ENCODE measurements at places on chromosomes 11 and 22.
A peak's percentile ranks its signal among the peaks of the same experiment; 100 is the strongest.

GRCh38 chr11:43735961-43736360 lies 55.4 kb downstream of the HSD17B12 start:
- no peak for DNase-seq

DNA sequence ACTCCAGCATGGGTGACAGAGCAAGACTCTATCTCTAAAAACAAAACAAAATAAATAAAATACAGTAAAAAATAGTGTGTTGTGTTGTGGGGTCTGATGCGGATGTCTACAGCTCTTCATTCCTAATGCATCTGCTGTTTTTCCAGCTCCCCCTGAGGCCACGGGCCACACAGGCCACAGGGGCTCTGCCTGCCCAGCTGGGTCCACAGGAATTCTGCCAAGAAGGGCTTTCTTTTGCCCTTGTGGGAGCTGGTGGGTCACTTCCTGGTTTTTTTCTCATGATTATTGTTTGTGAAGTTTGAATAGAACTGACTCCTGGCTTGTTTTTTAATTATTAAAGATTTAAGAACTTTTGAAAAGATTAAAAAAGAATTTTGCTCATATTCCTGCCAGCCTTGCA lies 67.4 kb upstream of the CLDN5 start:
- DNase-seq, result no peak

- DNase-seq, result no peak
These were observed 4.5 kb downstream of the OR10G7 start for GRCh38 chr11:124036666-124037065.

DNA sequence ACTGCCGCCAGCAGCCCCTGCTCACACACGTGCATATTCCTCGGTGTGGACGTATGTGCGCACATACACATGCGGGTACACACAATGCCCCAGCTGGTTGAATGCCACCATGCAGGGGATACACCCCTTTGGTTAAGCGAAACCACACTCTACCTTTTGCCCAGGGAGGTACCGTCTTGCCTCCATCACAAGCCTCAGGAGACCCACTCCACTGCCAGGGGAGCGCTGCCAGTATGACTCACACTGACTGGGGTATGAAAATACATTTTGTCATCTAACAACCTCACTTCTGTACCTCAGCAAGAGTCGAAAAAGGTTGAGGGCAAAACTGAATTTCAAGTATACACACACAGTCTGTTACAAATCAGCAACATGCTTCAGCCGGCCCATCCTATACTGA lies 39.4 kb downstream of the TMEM45B start:
- DNase-seq, result no peak

DNA sequence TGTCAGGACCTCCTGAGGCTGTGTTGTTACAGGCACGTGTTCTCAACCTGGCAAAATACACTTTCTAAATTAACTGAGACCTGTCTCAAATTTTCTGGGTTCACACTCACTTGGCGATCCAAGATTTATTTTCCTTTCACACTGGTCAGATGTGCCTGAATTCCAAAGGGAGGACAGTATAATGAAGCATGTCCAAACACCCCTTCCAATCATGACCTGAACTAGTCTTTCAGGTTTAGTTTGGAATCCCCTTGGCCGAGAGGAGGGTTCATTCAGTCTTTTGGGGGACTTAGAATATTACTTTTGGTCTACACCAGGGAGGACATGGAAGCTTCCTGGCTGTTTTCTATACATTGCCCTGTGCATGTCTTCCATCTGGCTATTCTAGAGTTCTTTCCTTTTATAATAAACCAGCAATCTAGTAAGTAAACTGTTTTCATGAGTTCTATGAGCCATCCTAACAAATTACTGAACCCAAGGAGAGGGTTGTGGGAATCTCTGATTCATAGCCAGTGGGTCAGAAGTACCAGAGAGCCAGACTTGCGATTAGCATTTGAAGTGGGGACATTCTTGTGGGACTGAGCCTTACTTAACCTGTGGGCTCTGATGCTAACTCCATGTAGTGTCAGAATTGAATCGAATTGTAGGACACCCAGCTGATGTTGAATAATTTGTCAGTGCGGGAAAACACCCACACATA lies 14.8 kb upstream of the TMEM216 start:
- no peak for DNase-seq

- DNase-seq, result no peak
These were observed 7.8 kb upstream of the ACR start for GRCh38 chr22:50730013-50730891.

DNA sequence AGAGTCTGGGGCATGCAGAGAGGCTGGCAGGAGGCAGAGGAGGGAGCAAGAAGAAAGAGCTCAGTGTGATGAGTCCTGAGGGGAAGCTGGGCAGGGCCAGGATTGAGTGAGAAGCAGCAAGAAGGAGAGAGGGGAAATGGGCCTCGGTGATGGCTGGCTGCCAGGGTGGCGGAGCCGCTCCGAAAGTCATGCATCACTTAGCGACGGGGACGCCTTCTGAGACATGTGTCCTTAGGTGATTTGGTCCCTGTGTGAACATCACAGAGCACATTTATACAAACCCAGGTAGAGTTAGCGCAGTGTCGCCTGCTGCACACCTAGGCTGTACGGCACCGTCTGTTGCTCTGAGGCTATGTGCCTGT lies 15.1 kb downstream of the TBC1D22A start:
- peak; percentile 18 for DNase-seq

- no peak for DNase-seq
These were observed 9.2 kb upstream of the PRRG4 start for GRCh38 chr11:32820497-32820896.

DNA sequence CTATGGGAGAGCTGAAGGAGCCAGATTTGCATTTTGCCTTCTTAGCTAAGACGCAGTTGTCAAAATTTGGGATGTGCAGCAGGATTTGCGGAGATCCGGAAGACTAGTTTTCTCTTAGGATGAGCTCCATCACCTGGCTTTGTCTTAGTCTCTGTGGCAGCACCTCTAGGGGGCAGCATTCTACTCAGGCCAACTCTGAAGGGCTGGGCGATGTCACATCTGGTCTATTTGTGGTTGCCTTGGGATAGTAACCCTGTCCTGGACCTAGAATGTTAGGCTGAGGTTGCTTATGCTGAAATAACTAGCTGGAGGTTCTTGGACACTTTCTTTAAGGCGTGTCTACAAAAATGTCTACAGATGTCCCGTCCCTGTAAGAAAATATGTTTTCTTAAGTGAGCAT lies 116.2 kb downstream of the FAT3 start:
- no peak for DNase-seq

GRCh38 chr11:17811352-17811751 lies 76.8 kb downstream of the KCNC1 start:
- no peak for DNase-seq

DNA sequence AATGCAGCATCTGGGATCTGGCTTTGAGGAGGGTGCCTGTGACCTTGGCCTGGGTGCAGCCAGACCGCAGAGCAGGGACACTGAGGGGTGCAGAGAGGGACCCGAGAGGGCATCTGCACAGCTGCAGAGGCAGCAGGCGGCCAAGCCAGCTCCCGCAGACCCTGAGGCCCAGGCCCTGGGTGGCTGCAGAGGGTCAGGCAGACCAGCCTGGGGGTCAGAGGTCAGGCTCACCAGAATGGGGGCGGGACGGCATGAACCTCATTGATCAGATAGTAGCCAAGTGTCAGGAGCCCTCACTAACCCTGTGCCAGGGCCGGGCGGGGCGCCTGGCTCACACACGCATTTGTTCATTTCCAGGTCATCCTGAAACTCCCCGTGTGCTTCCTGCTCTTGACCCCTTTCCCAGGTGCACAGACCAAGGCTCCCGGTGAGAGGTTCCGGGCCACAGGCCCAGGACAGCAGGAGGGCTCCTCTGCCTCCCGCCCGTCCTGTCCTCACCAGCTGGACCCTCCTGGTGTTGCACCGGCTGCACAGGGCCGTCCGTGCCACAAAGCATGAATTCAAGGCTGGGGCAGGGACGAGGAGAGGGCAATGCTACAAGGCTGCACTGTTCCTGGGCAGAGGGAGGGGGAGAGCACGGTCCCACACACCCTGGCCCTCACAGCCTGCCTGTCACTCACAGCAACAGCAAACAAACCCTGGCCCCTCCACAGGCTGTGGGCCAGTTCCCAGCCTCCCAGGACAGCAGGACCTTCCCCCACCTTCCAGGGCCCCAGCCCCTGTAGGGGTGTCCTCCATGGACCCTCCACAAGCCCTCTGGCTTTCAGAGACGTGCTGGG lies 3.3 kb downstream of the RTN4R start:
- no peak for DNase-seq

DNA sequence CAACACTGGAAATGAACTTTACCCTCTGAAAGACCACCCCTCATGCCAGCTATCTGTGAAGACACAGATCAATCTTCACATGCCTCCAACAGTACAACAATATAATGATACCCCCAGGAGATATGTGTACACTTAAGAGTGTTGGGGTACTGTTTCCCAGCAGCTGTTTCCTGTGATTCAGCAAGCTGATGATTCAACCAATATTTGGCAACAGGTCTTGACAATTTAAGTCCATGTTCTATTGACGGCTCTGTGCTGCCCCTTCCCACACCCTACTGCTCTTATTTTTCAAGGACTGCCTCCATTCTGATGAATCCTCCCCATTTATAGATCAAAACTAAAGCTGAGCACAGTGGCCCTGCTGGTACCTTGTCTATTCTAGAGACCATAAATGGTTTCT lies 6.6 kb downstream of the SNX19 start:
- no peak for DNase-seq

DNA sequence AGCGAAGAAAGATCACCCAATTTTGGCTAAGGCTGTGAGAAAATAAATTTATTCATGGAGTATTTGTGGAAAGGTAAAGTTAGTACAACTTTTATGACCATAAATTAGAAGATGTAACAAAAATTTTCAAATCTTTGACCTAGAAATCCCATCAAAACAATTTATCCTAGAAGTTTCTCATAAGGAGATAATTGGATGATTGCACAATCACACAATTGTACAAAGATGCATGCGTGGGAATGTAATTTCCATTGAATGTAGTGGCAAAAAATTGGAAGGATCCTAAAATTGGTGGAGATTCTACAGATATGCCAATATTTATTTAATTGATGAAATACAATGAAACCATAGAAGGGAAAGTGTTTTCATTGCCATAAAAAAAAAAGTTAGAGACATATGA lies 11.6 kb downstream of the SRPRA start:
- no peak for DNase-seq

DNA sequence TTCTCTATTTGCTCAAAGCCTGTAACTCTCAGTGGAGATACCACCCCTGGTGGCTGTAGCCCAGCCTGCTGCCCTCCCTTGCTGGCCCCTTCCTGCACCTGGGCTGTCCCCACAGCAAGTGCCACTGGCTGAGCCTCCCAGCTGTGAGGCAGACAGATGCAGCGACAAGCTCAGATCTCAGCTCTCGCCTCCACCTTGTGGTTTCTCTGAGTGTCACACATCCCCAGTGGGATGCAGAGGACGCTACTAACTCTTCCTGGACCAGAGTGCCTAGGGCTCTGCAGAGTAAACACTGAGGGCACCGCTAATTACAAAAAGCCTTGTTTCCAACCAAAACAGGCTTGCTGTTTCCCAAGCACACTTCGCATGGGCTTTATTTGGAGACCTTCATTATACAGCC lies 8.9 kb downstream of the YPEL1 start:
- no peak for DNase-seq

DNA sequence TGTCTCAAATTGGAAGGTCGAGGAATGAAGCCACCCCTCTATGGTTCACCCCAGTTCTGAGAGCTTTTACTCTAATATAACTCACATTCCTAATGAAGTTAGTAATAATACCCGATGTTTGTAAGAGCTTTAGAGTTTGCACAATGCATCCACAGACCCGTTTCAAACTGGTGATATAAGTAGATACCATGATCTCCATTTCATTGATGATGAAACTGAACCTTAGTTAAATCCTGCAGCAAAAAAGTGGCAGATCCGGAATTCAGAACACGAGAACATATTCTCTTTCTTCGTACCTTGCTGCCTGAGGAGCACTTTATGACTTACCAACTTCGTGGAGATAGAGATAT lies 757 bp upstream of the RBFOX2 start:
- DNase-seq, result no peak

DNA sequence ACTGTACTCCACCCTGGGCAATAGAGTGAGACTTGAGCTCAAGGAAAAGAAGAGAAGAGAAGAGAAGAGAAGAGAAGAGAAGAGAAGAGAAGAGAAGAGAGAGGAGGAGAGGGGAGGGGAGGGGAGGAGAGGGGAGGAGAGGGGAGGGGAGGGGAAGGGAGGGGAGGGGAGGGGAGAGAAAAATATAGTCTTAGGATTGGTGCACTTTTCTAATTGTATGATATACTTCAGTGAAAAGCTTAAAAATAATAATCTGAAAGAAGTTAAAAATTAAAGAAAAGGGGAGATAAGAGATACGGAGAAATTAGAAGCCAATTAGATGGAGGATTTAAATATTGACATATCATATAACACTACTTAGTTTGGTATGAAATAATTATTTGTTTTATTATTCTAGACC lies 19.3 kb downstream of the OR52A5 start:
- no peak for DNase-seq

- DNase-seq, result no peak
These were observed 22.1 kb upstream of the ACCSL start for GRCh38 chr11:44025727-44026126.
